MG63 (cell line): ENCODE measurements at places on chromosomes 1 and 21.

DNA sequence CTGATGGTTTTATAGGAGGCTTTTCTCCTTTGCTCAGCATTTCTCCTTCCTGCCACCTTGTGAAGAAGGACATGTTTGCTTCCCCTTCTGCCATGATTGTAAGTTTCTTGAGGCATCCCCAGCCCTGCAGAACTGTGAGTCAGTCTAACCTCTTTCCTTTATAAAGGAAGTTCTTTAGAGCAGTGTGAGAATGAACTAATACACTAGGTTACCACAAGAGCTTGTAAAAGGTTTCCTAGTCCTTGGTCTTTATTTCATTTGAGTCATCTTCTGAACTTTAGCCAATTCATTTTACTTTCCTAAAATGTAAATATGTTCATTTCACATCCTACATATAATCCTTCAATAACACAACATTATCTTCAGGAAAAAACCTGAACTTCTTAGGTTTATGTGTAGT, 365.3 kb downstream of the HHIPL2 start:
- DNase-seq, result no peak

- peak; percentile 9 for DNase-seq
Measured at GRCh38 chr1:221810406-221810805, 68.5 kb upstream of the DUSP10 start.

DNA sequence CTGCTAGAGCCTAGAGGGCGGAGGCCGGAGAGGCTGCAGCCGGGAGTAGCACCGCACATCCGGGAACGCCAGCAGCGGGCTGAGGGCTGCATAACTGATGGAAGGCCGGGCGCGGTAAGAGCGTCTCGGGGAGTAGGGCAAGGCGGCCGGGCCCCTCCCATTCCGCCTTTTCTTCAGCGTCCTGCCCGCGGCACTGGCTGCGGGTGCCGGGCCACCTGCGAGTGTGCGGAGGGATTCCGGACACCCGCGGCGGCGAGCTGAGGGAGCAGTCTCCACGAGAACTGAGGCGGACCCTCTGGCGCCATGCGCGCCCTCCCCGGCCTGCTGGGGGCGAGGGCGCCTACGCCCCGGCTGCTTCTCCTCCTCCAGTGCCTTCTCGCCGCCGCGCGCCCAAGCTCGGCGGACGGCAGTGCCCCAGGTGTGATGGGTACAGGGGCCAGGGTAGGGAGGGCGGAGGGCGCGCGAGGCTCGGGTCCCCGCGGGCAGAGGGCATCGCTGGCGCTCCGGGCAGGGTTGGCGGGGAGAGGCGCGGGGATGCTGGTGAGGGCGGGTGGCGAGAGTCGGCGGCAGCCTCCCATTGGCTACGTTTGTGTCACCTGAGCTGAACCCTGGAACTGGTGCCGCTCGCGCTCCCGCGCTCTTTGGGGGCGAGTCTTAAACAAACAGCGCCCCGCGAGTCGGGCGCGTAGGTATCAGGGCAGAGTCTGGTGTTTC, 334.4 kb downstream of the SRGAP2C start:
- peak; percentile 75 for DNase-seq

DNA sequence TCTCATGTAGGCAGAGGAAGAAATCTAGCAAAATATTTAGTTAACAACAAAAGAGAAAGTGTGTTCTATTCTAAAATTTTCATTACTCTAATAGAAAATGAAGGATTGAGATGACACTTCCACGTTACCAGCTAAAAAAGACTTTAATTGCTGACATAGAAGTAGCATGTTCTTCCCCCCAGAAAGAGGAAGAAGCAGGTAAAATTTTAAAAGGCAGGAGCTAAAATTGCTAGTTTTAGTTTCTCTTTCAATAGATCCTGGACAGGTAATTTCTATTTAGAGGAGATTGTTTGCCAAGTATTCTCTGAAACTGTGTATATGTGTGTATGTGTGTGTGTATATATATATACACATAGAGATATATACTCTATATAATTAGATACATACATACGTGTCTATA, 248.1 kb upstream of the FMN2 start:
- no peak for DNase-seq

- no peak for DNase-seq
Measured at GRCh38 chr1:228763561-228763960, 28.3 kb downstream of the RHOU start.

GRCh38 chr1:116516631-116517030, 54.2 kb downstream of the CD58 start:
- DNase-seq, result no peak

DNA sequence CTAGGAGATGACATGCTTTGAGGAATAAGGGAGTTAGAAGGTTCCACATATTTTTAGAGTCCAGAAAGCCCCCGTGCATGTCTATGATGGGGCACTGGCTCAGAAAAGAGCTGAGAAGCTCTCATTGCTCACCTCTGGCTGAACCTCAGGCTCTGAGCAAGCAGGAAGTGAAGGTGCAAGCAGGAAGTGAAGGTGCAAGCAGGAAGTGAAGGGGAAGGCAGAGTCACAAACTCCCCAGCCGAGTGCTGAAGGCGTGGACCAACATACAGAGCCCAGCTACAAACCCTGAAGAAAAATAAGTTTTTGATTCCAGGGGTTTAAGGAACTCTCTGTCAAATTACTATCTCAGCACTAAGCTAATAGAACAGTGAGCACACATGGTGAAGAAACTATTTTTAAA, 7.0 kb downstream of the KRTAP10-8 start:
- no peak for DNase-seq

DNA sequence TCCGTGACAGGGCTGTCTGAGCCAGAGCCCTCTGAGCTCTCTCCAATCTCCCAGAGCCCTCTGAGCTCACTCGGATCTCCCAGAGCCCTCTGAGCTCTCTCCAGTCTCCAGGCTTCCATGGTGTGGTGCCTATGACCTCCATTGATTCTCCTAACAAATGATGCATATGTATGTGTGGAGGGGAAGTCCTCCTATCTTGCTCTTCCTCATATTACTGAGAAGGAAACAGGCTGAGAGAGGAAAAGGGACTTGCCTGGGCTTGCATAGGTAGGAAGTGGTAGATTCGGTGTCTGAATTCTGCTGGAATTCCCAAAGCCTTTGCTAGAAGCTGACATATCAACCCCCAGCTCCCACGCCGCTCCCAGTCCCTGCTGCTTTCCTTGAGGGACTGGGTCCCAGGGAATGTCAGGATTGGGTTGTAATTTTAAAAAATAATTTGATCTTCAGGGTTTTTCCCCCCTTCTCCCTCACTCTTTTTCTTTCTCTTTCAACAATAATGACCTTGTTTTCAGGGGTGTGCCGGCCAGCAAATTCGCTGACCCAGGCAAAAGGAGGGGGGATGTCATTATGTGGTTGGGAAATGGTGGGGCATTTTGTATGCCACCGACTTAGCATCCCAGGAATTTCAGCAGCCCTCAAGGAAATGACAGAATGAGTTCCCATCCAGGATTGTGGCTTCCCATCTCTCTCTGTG, 42.3 kb upstream of the RUNX3 start:
- no peak for DNase-seq

DNA sequence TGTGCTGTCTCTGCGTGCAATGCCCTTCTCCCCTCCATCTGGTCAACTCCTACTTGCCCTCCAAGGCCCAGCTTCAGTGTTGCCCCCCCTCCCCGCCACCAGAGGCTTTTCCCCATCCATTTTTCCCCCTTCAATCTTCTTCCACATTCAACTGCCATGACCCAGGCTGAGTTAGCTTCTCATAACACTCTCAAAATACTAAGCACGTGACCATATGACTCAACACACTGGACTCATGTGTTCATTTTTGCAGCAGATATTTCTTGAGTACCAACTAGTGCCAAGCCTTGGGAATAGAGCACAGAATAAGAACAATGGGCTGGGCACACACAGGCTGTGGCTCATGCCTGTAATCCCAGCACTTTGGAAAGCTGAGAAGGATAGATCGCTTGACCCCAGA, 132.1 kb downstream of the IGSF21 start:
- peak; percentile 7 for DNase-seq

DNA sequence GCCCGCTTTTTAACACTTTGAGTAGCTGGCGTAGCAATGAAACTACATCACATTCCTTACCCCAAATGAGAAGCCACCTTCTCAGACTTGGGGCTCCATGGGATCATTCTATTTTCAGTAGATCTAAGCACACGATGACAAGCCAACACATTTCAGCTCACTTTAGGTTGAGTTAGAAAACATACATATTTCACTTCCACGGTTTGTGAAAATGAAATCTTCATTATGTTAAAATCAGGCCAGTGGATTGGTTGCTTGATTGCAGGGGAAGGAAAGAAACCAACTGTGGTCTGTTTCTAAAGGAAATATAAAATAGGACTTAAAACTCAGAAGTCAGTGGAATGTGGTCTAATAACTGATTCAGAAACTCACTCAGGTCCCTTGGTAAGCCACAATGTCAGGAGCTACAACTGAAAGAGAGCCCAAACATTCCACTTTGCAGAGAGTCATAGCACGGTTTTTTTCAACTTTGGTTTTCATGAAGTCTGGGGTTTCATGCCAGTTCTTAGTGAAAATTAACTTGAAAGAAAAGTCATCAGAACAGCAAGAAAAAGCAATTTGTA, 82.3 kb upstream of the TIAM1 start:
- DNase-seq, result no peak

DNA sequence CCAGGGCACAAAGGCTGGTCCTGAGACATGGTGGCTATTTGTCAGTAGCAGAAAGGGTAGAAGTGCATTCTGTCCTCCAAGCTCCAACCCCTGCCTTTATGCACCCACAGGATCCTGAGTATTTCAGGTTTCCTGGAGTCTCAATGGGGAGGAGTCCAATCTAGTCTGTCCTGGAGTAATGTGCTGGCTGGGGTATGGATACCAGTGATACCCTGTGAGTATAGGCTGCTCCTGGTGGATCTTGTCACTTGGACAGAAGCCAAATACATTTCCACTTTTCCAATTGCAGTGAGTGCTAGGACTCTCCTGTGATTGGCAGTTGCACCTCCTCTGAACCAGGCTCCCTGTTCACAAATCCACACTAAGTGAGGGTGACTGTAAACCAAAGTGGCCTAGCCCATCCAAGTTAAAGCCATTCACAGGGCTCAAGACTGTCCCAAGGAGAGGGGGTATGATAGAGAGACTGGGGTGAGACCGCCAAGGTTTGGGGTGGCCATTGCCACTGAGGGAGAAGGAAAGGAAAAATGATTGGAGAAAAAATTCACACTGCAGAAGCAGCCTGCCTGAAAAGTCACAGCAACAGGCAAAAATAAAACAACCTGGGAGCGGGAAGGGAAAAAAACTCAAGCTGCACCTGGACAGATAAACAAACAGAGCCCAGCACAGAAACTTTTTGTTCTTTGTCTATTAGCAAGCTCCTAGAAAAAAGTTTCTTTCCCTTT, 163.4 kb upstream of the ETV3 start:
- no peak for DNase-seq

DNA sequence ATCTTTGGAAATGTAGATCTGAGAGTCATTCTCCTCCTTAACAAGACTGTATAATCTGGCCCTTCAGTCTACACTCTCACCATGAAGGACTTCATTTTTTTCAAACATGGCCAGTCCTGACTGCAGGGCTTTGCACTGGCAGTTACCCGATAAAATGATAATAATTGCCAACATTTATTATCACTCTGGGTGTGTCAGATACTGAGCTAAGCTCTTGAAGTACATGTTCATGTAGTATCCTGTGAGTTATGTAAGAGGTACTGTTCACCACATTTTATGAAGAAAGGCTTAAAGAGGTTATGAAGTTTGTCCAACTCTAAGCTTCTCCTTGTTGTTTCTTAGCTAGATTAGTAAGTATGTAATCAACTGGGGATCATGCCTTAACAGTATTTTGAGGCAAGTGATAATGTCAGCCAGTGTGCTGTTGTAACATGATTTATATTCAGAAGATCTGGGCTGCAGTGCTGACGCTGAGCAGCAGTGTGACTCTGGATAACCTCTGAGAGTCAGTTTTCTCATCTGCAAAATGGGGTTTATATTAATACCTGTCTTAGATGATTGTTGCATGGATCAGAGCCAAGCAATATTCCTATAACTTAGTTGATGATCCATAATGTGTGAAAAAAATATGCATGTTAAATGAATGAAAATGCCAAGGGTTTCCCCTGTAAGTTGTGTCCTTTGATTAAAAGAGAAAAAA, 42.1 kb upstream of the LEPR start:
- no peak for DNase-seq

DNA sequence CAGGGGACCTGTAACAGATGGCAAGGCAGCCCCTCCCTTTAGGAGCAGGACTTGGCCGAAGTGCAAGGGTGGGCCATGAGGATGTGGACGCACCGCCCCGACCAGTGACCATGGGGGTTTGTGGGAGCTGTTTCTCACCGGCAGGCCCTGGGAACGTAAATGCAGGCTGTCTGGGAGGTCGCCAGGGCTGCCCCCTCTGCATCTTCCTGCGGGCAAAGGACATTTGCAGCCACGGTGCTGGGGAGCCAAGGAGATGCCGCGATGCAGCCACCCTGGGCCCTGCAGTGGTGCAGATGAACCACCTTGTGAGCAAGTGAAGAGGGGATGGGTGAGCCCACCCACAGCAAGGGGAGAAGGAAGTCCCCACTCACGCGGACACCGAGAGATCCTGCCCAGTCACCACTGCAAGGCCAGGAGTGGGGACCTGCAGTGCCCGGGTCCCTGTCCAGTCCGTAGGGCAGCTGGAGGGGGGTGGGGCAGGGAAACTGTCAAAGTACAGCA, 121.1 kb downstream of the SIK1 start:
- no peak for DNase-seq

GRCh38 chr1:112594208-112594876, 24.6 kb downstream of the ST7L start:
- no peak for DNase-seq

DNA sequence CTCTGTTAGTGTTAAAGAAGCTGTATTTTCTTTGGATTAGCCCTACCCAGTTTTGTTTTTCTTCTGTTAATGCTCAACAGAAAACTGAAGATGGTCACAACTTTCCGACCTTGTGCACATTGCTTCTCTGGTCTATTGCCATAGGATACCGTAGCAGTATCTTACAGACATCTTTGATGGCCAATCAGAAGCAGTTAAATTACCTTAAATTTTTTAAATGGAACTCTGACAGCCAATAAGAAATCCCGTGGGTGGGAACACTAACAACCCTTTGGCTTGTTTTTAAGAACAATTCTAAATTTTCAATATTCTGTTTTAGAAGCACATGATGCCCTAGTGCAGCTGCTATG, 17.2 kb downstream of the NFYC start:
- DNase-seq, result no peak

DNA sequence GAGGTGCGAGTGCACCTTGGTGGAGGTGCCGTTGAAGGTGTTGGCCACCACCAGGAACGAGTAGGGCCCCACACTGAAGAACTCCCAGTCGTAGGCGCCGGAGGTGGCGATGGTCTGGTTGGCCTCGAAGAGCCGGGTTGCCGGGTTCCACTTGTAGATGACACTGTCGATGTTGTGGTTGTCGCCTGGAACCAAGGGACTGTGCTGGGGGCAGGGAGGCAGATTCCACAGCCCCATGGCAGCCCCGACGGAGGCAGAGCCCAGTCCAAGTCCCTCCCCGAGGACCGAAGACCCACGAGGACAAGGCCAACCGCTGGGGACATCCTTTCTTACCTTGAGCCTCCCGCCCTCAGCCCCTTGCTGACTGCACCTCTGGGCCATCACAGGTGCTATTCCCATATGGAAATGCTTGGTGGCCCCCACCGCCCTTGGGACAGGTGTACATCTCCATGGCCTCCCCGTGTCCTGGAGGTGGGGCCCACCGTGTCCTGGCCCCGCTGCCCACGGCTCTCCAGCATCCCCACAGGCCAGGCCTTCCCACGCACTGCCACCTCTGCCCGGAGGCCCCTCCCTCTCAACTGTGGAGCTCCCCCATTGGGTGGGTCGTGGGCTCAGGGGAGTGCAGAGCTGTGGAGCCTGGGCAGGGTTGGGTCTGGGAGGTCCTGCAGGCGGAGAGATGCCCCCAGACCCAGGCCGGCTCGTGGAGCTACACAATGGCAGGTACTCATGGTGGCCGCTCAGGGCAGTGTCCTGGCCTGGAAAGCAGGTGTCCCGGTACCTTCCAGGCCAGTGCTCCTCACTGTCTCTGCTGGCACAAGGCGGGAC, 17.9 kb downstream of the KRTAP10-1 start:
- no peak for DNase-seq
